ENCODE measurements at places on chromosomes 12 and 14.
A peak's percentile ranks its signal among the peaks of the same experiment; 100 is the strongest.

- no peak for DNase-seq
Measured at GRCh38 chr14:61229475-61229888, 51.7 kb downstream of the TMEM30B start.

DNA sequence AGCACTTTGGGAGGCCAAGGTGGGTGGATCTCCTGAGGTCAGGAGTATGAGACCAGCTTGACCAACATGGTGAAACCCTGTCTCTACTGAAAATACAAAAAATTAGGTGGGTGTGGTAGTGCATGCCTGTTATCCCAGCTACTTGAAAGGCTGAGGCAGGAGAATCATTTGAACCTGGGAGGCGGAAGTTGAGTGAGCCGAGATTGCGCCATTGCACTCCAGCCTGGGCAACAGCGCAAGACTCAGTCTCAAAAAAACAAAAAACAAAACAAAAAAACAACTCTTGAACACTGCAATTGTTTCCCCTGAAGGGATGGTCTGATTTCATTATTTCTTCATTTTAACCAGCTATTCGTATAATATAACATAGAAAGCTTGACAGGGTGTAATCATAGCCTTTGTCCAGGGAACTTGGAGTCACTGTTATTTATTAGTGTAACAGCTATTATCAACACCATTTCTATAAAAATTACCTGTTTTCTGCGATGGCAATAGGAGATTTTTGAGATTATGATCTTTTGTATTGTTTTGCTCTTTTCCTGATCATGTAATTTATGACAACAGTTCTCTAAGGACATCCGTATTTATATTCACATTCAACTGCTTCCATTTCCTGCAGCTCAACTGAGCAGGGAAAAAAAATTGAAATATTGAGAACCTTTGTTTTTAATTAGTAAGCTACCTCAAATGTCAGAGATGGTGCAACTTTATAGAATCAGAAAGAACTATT, 94.7 kb downstream of the DIP2B start:
- DNase-seq: no peak

- DNase-seq: peak; percentile 20
Measured at GRCh38 chr14:31326111-31326510, 94.2 kb downstream of the HEATR5A start.

DNA sequence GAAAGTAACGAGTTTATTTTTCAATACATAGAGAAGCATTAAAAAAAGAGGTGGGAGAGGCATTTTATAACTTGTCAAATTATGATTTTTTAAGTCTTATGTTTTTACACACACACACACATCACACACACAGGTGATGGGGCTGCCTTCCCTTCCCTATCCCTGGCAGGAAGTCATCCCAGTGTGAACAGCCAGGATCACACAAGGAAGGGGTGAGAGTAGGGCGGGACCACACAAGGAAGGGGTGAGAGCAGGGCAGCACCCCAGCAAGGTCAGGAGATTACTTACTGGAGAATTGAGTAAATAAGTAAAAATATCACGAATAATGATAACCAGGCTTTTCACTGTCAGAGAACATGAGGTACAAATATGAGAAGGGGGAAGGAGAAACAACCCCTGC, 372.6 kb downstream of the SEC23A start:
- no peak for DNase-seq

- DNase-seq: no peak
Measured at GRCh38 chr12:10397296-10397695, 7.5 kb upstream of the KLRK1 start.

DNA sequence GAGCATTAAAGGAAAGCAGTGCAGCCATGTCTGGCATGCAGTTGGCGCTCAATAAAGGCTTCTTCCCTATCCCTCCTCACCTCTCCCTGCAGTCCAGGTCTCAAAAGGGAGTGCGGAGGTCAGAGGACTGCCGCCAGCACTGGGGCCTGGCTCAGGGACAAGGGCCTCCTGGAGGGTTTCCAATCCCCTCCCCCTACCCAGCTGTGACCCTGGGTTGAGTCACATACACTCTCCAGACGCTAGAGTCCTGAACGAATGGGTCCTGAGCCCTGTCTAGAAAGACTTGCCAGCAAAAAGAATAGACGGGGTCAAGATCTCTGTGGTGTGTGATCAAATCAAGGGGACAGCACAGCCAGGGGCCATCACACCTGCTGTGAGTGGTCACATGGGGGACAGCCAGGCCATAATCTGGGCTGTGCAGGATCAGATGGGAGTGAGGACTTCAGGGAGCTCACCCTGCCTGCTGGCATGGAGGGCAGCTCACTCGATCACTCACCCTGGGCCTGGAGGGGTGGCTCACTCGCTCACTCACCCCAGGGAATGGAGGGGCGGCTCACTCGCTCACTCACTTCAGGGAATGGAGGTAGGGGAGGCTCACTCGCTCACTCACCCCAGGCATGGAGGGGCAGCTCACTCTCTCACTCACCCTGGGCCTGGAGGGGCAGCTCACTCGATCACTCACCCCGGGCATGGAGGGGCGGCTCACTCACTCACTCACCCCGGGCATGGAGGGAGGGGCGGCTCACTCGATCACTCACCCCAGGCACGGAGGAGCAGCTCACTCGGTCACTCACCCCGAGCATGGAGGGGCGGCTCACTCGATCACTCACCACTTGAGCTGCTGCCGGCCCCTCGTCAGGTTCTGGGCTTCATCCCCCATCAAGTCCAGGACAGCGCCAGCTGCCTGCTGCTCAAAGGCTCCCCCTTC, 12.8 kb downstream of the CFAP73 start:
- no peak for DNase-seq

DNA sequence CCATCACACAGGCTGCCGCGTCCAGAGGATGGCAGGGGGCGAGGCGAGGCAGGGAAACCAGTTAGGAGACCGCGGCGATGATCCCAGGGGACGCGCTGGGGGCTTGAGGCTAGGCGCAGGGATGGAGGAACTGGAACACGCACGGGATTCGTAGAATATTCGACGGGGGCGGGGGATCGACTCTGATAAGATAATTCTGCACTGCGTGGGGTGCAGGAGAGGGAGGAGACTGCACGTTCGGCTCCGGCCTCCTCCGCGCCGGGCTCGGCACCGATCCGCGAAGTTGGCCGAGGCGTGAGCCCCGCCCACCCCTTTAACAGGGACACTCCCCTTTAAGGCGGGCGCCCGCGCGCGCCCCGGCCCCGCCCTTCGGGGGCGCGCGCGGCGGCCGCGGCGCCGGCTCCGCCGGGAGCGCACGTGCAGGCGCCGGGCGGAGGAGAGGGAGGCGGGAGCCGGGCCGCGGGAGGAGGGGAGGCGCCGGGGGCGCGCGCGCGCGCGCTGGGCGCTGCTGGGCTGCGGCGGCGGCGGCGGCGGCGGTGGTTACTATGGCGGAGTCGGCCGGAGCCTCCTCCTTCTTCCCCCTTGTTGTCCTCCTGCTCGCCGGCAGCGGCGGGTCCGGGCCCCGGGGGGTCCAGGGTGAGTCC, at the start of gene ACVR1B:
ACVR1B (plus strand) TSS at position 501 of the 644 bp plus-strand sequence; CDS start at position 546, 45 bp downstream.
- DNase-seq: peak; percentile 94

- DNase-seq: no peak
Measured at GRCh38 chr12:6292606-6293005, 17.9 kb upstream of the PLEKHG6 start.

GRCh38 chr14:98578204-98578603, 693.8 kb downstream of the BCL11B start:
- DNase-seq: no peak

DNA sequence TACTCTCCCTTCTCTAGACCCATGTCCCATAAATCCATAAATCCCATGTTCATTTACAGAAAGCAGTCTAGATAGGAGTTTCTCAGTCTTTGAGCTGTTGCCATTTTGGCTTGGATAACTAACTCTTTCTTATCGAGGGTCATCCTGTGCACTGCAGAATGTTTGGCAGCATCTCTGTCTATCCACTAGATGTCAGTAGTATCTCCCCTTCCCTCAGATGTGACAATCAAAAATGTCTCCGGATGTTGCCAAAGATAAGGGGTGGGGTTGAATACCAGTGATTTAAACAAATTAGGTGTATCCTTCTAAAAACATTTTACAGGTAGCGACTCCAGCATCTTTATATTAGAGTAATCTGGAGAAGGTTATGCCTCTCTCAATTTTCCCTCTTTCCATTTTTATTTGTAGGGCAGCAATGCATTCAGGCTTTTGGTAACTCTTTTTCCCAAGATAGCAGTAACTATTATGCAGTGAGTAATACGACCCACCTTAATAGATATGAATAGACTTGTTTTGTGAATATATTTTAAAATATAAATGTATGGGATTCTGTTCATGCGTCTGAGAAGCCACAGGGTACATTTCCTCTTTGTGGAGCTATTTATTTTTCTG, 100.7 kb downstream of the LRRK2 start:
- no peak for DNase-seq

GRCh38 chr12:65534238-65534841, 255.9 kb downstream of the MSRB3 start:
- no peak for DNase-seq

GRCh38 chr14:62443796-62444195, 601.5 kb downstream of the KCNH5 start:
- no peak for DNase-seq

Measured in CD4-positive, alpha-beta T cell treated with Interleukin-17A for 4 hours (primary cell).